ENCODE measurements at places on chromosomes 6 and 20.

DNA sequence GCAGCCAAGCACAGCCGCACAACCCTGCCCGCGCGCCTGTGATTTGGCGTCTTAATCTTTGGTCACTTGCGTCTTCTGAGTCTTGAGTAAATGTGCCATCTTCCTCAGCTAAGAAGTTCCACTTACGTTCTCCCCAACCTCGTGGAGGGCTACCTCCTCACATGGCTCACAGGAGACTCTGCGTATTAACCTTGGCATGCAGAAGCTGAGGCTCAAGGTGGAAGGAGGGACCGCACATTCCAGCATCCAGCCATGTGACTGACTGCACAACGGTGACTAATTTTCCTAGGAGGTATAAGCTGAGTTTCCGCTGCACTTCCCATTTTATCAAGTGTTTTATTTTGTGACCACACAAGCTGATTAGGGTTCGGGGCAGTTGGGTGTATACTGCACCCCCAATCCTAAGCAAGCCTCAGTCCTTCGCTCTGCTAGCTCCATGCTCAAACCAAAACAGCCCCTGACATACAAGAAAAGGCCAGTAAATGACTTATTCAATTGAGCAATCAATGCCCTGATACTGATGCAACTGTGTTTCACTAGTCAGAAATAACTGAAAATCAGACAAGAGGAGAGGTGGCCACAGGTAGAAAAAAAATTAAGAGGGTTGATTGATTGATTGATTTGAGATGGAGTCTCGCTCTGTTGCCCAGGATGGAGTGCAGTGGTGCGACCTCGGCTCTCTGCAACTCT, 7.0 kb downstream of the BEND3 start:
- DNase-seq = no peak

- DNase-seq = no peak
Observed at GRCh38 chr6:140599916-140600315, 1225.5 kb upstream of the CITED2 start.

DNA sequence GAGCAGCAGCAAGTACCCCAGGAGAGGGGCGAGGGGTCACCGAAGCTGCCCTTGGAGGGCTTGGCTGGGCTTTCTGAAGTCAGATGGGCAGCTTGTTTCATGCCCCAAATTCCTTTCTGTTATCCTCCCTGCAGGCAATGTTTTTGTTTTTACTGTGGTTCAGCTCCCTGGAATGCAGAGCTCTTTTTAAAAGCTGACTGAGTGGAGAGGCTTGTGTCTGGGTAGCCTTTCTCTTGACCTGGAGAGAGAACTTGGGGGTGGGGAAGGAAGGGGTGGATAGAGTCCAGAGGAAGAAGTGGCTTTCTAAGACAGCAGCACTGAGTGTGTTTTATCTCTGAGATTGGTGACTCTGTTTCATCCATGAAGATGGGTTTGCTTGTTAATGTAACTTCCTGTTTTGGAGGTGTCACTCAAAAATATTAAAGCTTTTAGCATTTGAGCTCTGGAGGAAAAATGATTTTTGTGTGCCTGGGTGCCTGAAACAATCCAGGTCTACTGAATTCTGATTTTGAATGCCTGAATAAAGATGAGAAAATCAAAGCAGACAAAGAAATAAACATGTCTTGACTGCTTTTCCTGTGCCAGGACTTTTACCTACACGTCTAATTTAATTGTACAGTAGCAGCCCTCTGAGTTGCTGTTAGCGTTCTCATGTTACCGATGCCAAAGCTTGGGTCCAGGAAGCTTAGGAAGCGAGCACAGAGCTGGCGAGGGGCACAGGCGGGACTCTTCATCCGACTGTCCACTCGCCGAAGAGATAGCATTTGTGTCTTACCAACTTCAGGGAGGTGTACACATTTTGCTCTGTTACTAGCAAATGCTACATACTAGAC, 78.2 kb upstream of the EEF1E1 start:
- DNase-seq = no peak

- no peak for DNase-seq
Observed at GRCh38 chr20:51489611-51490010, 52.9 kb downstream of the NFATC2 start.

DNA sequence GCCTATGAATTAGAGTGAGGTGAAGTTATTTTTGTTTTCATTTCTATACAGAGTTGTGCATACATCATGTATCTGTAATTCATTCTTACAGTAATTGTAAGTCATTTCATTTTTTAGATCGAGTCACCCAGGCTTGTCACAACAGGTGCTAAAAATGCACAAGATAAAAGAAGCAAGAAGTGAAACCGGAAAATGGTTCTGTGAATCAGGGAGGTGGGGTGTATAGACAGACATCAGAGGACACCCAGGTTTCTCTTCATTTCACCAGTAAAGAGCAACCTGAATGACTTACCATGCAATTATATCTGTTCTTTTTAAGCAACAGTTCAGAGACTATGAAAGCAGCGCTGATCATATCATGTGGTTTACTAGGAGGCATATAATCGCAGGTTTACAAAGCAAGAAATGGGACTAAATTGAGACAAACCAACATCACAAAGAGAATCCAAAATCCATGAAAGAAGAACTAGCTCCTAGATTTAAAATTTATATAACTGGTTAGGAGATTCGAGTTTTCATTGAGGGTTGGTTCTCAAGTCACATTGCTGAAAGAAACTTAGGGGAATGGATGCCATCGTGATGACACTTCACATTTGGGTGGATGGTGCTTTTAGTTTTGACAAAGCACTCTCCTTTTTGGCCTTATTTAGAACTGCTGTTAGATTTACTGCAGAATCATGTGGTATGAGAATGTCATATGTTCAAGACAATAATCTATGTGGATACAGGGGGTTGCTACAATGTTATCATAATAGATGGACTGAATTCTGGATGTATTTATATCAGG, 27.9 kb upstream of the TBC1D7 start:
- no peak for DNase-seq

DNA sequence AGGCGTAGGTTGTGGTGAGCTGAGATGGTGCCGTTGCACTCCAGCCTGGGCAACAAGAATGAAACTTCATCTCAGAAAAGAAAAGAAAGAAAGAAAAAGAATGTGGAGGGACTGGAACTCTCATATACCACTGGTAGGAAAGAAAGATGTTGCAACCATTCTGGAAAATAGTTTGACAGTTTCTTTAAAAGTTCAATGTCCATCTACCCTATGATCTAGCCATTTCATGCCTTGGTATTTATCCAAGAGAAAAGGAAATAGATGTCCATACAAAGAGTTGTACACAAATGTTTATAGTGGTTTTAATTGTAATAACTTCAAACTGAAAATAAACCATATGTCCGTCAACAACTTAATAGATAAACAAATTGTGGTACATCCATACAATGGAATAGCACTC, 190.1 kb upstream of the ZNF217 start:
- no peak for DNase-seq
